ENCODE measurements at places on chromosomes 16 and 17. TPM values are rescaled to one million over a fixed set of nuclear protein-coding genes. Genes with fewer than 3 reads are reported as not detected.

DNA sequence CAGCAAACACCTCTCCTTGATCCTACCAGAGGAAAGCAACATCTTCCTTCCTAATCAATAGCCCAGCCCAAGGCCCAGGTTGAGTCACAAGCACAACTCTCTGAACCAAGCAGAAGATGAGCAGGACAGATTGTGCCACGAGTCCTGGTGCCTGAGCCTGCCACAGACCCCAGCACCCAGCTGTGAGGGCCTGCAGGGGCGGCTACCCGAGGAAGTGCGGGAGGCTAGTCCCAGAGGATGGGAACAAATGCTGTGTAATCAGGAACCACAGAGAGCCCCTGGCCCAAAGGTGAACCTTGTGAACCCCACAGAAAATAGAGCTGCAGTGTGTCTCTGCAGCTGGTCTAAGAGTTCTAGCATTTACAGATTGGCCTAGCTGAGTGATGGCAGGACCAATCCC is 126.8 kb upstream of the HSBP1 start:
- H3K27ac ChIP-seq: no peak overlapping the region
- H3K36me3 ChIP-seq: no peaks in the 10 kb centered on the region
- H3K4me1 ChIP-seq: peaks cover 1% of the 10 kb centered on the region
- H3K27me3 ChIP-seq: peaks cover 17% of the 10 kb centered on the region

DNA sequence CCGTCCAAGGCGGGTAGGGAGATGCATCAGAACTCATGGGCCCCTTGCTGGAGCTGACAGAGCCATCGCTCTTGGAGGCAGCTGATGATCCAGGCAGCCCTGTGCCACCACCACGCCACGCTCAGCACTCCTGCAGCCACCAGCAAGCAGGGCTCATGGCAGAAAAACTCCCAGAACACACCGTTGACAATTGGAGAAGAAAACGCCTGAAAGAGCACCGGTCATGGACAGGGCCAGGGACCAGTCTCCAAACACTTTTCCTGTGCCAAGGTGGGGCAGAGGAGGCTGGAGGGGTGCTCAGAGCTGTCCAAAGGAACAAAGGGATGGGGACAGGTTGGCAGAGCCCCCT is 132.2 kb downstream of the FOXL1 start:
- H3K27me3 ChIP-seq: peaks cover 47% of the 10 kb centered on the region
- no peaks in the 10 kb centered on the region for H3K36me3 ChIP-seq
- H3K27ac ChIP-seq: no peak overlapping the region
- H3K4me3 ChIP-seq: no peak overlapping the region
- no peak for DNase-seq

DNA sequence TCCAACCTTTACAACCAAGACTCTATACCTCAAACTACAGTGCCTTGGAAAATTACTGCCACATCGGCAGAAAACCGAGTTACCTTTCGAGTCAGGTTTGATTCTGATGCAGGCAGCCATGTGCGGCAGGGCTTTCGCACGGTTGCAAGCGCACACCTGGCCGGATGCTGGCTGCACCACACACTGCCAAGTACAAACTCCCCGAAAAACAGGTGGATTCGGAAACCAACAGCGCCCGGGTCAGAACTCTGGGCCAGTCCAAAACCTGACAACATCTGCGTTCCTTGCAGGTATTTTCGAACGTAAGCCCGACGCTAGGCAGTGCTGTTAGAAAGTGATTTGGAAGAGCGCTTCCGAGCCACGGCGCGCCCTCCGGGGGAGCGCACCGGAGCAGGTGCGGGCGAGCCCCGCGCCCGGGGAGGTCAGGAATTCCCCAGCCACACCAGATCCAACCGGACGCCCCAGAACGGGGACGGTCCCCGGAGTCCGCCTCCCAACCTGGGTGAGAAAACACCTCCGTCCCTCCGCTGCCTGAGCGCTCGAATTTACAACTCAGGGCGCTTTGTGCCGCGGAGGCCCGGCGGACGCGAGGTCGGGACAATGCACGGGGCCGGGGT is 1.2 kb downstream of the USP7 start:
- DNase-seq: peak; percentile 55
- H3K4me3 ChIP-seq: peak overlapping the region; percentile 96
- no peaks in the 10 kb centered on the region for H3K27me3 ChIP-seq
- no peaks in the 10 kb centered on the region for H3K36me3 ChIP-seq
- peaks cover 50% of the 10 kb centered on the region for H3K4me1 ChIP-seq
- peak overlapping the region; percentile 98 for H3K27ac ChIP-seq

Gene ZNF205
- total RNA-seq: not detected

Gene KRTAP4-3
- not detected for total RNA-seq

Gene PLA2G10
- total RNA-seq: not detected

Data from naive thymus-derived CD8-positive, alpha-beta T cell (primary cell).